ENCODE measurements at places on chromosomes 13 and 19.

GRCh38 chr19:42330241-42330711 is 4.8 kb downstream of the MEGF8 start:
- DNase-seq: peak; percentile 74

DNA sequence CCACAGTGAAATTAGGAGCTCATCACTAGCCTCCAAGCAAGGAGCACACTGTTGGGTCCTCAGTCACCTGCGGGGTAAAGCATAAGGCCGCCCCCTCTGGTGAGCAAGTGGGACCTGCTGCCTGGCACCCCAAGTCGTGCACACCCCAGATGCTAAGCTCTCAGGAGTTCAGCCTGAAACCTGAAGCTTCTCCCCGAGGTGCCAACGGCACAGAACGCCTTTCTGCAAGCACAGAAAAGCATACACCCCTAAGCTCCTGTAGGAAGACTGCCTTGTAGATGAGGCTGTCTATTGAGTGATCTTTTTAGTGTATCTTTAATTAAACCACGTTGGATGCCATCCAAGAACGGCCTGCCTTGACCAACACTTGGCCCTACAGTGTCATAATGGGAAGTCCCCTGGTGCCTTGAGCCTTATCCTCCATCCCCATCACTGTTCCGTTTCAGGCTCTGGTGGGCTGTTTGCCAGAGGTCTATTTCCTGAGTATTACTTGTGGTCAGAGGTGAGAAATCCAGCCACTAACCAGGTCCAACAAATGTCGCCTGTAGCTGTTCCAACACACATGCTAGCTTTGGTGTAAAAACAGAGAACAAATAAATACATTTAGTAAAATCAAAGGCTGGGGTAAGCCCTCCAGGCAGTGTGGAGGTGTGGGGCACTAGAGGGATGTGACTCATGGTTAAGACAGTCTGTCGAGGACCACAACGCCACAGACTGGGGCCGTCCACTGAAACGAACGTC is 44.8 kb downstream of the C13orf42 start:
- peak; percentile 94 for DNase-seq

DNA sequence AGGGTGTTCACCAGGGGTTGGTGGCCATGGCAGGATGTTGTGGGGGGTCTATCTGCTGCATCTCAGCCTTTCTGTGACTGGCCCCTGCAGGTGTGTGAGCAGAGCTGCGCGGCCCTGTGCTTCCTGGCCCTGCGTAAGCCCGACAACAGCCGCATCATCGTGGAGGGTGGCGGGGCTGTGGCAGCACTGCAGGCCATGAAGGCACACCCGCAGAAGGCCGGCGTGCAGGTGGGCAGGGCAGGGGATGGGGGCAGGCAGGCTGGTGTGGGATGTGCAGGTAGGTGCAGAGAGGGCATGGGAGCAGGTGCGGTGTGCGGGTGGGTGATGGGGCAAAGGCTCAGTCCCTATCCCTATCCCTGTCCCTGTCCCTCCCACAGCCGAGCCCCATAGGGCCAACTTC is 8.1 kb upstream of the SLC25A42 start:
- no peak for DNase-seq

DNA sequence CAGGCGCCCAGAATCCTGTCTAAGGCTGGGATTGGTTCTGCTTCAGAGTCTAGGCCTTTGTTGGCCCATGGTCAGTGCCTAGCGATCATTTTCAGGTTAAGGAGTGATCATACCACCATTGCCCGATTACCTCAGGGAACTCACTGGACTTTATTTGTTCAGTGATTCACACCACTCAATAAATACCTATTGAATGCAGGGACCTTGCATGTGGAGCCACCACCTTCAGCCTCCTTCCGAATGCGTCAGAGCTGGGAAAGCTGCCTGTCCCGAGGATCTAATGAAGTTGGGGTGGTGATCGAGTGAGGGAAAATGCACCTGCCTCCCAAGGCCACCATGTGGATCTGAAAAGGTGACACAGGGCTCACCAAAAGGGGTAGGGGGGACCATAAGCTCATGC is 40.0 kb upstream of the POU2F2 start:
- no peak for DNase-seq

DNA sequence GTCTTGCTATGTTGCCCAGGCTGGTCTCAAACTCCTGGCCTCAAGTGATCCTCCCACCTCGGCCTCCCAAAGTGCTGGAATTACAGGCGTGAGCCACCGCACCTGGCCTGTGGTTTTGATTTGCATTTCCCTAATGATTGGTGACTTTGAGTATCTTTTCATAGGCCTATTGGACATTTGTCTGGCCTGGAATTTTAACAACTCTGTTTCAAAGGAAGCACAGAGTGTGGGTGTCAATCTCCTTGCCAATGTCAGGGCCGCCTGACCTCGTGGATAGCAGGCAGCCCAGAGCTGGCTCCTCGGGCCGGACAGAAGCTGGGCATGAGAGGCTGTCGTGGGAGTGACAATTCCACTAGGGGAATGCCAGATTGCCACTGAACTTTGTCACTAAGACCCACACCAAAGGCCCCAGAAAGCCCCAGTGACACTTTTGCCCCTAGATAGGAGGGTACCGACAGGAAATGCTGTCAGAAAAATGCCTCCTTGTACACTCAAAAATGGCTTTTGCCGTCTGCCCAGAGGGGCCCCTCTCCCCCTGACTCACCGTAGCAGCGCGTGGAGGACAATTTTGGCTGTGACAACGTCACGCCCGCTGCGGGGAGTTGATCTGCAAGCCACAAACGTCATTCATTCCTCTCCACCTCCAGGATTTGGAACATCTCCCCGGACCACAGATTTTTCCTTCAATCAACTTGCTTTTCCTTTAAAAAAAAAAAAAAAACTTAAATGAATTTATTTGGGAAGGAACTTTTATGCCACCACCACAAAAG is 11.7 kb upstream of the ADGRE5 start:
- DNase-seq: no peak

DNA sequence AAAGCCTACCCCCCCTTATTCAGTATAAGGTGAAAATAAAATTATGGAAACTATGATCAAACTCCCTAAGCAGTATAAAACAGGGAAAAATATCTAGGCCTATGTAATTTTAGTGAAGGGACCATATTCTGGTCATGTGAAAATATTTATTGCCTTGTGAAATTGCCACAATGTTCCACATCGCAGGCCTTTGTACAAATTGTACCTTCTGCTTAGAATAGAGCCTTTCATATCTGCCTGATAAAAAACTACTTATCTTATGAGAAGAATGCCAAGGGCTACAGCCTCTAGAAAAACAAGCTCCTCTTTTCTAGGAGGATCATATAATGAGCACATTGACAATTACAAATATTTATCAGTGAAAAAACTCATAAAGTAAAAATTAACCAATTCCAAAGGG is 1280.0 kb downstream of the EFNB2 start:
- DNase-seq: no peak

DNA sequence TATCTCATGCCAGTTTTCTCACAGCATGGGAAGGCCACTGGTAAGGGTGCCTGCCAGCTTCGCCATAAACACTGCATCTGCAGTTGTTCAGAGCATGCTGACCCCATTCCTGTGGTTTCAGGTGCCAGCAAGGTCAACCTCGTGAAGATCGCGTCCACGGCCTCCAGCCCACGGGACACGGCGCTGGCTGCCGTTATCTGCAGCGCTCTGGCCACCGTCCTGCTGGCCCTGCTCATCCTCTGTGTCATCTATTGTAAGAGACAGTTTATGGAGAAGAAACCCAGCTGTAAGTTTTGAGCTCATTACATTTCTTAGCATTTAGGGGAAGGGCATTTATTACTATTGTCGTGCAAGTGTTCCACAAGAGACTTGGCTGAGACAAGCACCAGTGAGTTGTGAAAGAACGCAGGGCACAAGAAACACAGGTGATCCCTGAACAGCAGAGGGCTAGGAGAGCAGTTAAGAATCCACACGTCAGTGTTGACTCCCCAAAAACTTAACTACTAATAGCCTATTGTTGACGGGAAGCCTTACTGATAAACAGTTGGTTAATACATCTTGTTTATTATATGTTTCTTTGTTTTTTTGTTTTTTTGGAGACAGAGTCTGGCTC is 88.8 kb downstream of the TNFRSF19 start:
- DNase-seq: no peak

DNA sequence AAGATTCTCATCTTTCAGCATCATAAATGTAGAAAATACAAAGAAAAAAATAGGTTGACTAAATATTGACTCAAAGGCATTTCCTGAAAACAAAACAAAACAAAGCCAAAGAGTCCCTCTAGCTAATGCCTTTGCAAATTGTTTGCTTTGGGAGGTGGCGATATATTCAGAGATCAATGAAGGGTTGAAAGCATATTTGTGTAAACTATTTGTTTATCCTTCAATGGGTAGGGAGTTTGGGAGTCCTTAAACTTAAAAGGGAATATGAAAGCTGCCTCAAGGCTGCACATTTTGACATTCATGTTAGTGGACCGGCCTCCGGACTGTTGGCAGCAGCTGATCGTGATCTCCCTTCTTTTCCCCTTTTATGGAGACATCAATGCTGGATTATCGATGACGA is 257.5 kb downstream of the ITGBL1 start:
- DNase-seq: peak; percentile 59

GRCh38 chr19:28436320-28436719 is 776.6 kb downstream of the UQCRFS1 start:
- DNase-seq: no peak

All from NCI-H69 (cell line).